Left cardiac atrium (tissue), 4 donors: ENCODE measurements at places on chromosomes 7 and 10. TPM values are rescaled to one million over a fixed set of nuclear protein-coding genes. Genes with fewer than 3 reads are reported as not detected.

The VAX1 gene
- total RNA-seq = not detected

The DLX6 gene
- total RNA-seq = 0.24 TPM

The PIK3AP1 gene
- 5.1 TPM for total RNA-seq

The IDI2 gene
- total RNA-seq = not detected

The MUC3A gene
- 0.35 TPM for total RNA-seq

The DNAH11 gene
- total RNA-seq = 3.6 TPM

The OR2A1 gene
- total RNA-seq = not detected

The HOXA4 gene
- 0.97 TPM for total RNA-seq
